ENCODE measurements at places on chromosomes 7 and 10. TPM values are rescaled to one million over a fixed set of nuclear protein-coding genes. Genes with fewer than 3 reads are reported as not detected.

GRCh38 chr7:22853138-22853537 is 30.5 kb upstream of the TOMM7 start:
- no peak for DNase-seq

DNA sequence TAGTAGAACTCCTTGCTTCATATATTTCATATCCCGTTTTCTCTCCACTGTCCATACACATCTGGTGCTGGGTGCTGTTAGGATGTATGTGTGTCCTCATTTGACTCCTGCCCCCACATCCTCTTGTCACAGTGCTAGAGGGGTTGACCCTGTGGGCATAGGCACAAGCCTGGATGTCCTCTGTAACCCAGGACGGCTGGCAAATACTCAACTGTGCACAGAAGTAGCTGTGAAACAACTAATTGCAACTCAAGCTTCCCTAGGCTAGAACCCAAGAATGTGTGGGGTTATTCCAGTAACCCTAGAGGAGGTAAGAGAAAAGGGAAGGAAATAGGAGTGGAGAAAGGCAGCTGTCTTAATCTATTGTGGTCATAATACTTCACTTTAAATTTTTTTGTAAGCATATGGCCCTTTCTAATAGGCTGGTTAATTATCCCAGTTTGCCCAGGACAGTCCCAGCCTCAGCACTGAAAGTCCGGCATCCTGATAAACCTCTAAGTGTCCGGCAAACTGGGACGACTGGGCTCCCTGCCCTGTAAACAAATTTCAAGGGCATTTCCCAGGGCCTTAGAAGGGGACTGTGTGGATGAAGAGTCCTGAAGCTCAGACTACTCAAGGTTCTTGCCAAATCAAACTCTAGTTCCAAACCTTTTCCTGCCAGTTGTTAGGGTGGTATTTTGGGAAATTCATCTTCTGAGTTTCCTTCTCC is 283.2 kb upstream of the CELF2 start:
- no peak for DNase-seq

GRCh38 chr7:77409005-77409738 is 7.0 kb downstream of the GSAP start:
- DNase-seq: no peak

DNA sequence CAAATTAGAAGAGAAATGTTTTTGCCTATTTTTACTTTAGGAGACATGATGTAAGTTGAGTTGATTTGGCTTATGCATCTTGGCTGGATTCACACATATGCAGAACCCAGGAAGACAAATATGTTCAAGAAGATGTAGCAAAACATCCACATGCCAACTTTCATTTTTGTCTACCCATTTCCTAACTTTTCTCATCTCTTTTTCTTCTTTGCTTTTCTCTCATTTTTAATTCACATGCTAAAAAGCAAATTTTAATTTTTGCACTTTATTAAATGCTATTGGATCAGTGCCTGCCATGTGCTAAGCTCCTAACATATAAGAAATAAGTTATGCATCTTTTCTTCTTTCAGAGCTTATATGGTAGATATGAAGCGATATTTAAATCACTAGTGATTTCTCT is 143.7 kb upstream of the GRM3 start:
- no peak for DNase-seq

- no peak for DNase-seq
These were observed 12.9 kb upstream of the ZNF736 start for GRCh38 chr7:64300641-64301405.

DNA sequence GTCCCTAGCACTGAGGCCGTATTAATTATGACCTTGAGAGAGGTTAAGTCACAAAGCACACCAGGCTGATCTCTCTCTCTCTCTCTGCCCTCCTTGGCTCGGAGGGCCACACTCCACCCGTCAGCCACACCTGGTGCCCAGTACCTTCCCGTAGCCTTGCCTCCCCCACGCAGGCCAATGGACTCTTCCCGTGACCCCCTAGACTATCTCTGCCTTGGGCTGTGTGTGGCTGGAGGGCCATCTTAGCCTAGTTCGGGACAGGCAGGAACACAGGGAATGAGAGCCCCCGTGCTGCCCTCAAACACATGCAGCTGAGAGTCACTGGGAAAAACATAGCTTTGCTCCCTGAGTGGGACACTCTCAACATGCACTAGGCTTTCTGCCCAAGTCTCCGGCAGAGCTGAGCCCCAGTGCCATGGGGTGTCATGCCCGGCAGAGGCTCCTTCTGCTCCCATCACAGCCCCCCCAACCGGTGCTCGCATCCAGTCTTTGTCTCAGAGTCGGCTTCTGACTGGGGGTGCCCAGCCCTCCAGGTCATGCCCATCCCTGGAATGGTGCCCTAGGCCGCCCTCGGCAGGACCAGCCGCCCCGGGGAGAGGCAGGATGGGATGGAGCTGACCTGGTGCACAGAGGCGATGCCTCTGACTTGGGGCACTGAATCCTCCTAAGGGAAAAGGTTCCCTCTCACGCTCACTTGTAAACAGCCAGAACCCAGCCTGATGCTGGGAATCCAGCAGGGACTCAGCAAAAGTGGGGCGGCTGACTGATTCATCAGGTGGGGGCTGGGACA is 63.0 kb downstream of the TCERG1L start:
- DNase-seq: no peak

Gene COL26A1
- 0.31 TPM for polyA plus RNA-seq

Gene POLR2J
- polyA plus RNA-seq: 66.2 TPM
